Activated CD4-positive, alpha-beta memory T cell treated with anti-CD3 and anti-CD28 coated beads for 36 hours (primary cell): ENCODE measurements at places on chromosomes 6 and 20.

- DNase-seq, result no peak
These were observed 36.6 kb downstream of the CITED2 start for GRCh38 chr6:139337830-139338229.

DNA sequence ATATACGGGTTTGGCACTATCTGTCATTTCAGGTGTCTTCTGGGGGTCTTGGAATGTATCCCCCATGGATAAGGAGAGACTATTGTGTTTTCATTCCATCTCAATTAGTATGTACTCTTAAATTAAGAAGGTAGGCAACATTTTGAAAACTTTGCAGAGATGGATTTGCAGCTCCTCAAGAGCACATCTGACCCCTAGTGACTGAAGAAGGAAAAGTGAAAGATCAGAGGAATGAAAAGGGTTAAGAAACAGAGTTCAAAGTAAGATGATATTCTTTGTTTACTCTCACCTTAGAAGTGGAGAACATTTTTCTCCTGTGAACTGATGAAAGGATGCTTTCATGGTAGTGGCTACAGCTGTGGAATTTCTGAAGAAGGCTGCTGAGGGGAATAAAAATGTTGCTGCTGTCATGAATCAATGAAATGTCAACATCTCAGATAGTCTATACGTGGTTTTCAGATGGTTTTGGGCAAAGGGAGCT, 41.5 kb downstream of the SH3BGRL2 start:
- no peak for DNase-seq

- no peak for DNase-seq
These were observed 1.8 kb downstream of the OOEP start for GRCh38 chr6:73367761-73368355.

DNA sequence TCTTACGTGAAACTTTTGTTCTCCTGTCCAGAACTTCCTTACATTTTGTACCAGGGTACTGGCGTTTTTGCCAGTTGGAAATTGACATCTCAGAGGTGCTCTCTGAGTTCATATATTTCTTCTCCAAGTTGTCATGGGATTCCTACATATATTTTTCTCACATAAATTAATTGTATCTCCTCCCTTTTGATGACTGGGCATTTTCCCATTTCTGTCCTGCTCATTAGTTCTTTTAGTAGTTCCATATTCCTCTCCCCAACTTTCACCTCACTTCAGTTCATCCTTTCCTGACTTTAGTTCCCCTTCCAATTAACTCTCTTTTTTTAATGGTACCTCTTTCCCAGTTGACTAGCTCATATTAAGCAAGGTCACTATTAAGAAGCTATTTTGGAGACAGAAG, 10.8 kb downstream of the ZKSCAN8 start:
- no peak for DNase-seq

DNA sequence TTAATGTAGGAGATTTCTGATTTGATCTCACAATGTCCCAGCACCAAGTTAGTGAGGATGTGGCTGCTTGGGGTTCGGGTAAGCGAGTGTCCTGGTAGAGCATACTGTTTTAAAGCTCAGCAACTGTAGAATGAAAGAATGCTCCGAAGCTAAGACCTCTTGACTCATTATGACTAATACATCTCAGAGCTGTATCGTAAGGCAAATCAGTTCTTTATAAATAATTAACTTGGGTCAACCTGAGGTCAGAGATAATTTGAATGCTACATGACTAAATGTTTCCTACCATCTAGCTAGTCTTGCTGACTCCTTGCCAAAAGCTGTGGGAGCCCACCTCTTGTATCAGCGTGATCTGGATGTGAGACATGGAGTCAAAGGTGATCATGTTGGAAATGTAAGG, 128.8 kb upstream of the PDE7B start:
- peak; percentile 16 for DNase-seq
